ENCODE measurements at places on chromosomes 5 and 9. TPM values are rescaled to one million over a fixed set of nuclear protein-coding genes. Genes with fewer than 3 reads are reported as not detected.

Gene PFDN1
- 41.5 TPM for total RNA-seq

Gene SEMA6A
- total RNA-seq, result 37.8 TPM

Gene KIF4B
- not detected for total RNA-seq

Gene GABRA1
- not detected for total RNA-seq

Gene TMOD1
- total RNA-seq, result 29.3 TPM

Gene PCDHGC5
- total RNA-seq, result 2.8 TPM

Gene SAPCD2
- 1.6 TPM for total RNA-seq

Gene C9orf50
- not detected for total RNA-seq

Gene FASTKD3
- 7.6 TPM for total RNA-seq

Gene IL31RA
- not detected for total RNA-seq

Gene NIPAL4
- total RNA-seq, result 49.8 TPM

Gene PCDHA12
- total RNA-seq, result 0.89 TPM

Gene SLC9A3
- 1.1 TPM for total RNA-seq

Gene ARSI
- total RNA-seq, result 0.65 TPM

Gene CACNA1B
- 0.23 TPM for total RNA-seq

Gene NACC2
- total RNA-seq, result 36.0 TPM

Gene HSD17B4
- 438 TPM for total RNA-seq

Gene OMD
- total RNA-seq, result 2.2 TPM

Gene IGFBPL1
- not detected for total RNA-seq

Gene PCDHA1
- total RNA-seq, result not detected
